ENCODE measurements at places on chromosomes 13 and 19.

DNA sequence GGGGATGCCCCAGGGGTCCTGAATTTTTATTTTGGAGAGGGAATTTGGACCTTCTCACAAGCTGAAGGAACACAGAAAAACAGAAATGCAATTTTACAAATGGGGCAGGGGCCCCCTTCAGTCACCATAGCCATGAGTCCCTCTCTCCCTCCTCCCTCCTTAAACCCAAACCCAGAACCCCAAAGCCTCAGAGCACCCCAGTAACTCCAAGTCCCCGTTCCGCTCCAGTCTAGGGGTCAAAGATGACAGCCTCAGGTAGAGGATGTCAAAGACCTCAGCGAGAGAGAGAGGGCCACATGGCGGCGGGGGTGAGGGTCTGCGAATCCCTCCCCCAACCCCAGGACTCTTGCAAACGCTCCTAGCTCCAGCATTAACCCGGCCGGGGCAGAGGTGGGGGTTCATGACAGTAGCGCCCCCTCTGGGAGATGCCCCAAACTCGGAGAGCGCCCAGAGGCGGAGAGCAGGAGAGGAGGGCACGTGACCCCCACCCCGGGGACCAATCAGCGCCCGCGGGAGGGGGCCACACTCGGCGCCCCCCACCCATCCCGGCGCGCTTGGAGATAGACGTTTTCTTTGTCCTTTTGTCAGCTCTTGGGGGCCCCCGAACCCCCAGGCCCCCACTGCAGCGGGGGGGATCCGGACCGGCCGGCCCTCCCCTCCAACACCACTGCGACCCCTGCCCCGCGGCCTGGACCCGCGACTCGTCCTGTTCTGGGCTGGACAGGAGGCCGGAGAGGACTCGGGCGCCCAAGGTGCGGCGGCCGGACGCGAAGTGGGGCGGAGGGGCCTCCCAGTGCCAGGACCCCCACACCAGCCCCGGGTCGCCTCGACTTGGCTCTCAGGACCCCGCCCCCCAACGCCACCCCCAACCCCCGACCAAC lies 20.8 kb upstream of the SEMA6B start:
- DNase-seq = no peak

GRCh38 chr13:46015366-46015765 lies 37.2 kb downstream of the ZC3H13 start:
- DNase-seq = no peak

GRCh38 chr13:46355088-46355468 lies 32.0 kb downstream of the RUBCNL start:
- no peak for DNase-seq

GRCh38 chr13:44974056-44974793 lies 15.0 kb downstream of the NUFIP1 start:
- DNase-seq = no peak

GRCh38 chr13:42041011-42041683 lies 7.3 kb upstream of the DGKH start:
- DNase-seq = peak; percentile 44

DNA sequence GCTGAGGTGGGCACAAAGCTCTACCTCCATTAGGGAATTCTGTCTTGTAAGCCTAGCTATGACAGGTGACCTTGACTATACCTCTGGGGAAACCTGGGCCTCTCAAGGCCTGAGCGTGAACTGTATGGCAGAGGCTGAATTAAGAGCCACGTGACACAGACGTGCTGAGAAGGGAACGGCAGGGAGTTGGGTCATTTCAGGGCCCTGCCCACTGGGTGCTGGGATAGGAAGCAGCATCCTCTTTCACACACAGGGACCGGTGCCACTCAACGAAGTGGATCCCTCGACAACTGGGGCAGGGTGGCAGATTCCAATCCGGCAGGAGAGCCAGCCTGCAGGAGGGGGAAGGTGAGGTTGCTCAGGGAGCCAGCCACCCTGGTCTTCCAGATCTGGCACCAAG lies 9.2 kb downstream of the ASF1B start:
- DNase-seq = no peak

DNA sequence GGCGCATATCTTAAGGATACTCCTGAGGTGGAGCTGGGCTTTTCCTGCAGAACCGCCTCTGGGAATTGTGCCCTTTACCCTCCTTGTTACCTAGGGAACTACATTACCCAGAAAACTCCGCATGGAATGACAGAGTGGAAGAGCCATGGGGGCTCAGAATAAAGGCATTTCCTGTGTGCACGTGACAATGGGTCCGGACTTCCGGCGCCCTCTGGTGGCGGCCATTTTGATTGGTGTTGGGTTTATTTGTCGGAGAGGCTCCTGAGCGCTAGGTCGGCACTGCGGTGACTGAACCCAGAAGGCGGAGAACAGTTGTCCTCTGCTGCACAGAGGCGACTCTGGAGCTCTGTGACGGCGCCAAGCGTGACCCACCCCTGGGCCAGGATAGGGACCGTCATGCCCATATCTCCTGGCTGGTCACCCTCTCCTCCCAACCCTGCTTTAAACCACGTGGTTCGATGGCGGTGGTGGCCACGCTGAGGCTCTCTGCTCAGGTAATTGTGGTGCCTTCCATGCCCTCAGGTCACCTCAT lies at the start of gene ZNF587B:
ZNF587B (plus strand) TSS at position 229 of the 532 bp plus-strand sequence; CDS start at position 459, 230 bp downstream.
- peak; percentile 13 for DNase-seq

- no peak for DNase-seq
Measured at GRCh38 chr19:38656171-38656981, 8.9 kb downstream of the ACTN4 start.

GRCh38 chr19:39792999-39793546 lies 14.4 kb downstream of the LEUTX start:
- peak; percentile 58 for DNase-seq

DNA sequence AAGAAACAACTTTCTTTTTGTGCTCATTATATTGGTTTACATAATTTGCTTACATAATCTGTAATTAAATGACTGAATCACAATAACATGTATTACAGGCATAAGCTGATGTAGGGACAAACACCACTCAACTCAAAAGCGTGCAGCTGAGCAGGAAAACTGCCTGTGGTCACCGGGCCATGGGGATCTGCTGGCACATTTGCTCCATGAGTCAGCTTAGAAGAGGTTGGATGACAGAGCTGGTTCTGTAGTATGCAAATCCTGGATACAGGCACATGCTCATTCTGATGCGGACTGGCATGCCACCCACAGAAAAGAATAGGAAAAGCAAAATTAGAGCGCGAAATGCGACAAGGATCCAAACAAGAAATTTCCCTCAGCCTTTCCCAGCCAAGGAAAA lies 128.6 kb downstream of the USP12 start:
- DNase-seq = no peak

- DNase-seq = no peak
Measured at GRCh38 chr19:5112175-5112574, 143.3 kb downstream of the KDM4B start.

DNA sequence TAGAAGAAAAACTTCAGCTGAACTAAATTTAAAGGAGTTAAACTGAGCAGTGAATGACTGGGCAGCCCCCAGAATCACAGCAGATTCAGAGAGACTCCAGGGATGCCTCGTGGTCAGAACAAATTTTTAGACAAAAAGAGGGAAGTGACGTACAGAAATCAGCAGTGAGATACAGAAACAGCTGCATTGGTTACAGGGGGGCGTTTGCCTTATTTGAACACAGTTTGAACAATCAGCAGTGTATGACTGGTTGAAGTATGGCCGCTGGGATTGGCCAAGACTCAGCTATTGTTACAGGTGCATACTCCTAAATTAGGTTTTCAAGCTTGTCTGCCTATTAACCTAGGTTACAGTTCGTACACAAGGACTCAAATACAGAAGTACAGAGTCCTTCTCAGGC lies 2.2 kb upstream of the SPRYD7 start:
- no peak for DNase-seq

GRCh38 chr13:93915269-93915809 lies 564.1 kb downstream of the DCT start:
- DNase-seq = no peak

DNA sequence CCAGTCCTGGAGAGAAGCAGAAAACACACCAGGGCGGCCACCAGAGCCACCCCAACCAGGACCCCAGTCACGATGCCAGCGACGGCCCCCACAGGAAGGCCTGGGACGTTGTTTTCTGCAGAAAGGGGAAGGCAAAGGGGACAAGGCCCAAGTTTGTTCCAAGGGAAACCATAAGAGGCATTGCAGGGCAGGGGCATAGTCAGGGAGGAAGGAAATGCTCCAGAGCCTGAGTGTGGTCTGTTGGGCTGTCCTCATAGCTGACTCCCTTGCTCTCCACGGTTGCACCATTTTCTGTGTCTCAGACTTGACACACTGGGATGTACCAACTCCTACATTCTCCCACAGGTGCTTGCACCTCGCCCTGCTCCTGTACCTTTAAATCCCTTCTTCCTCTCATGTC lies 5.2 kb downstream of the CEACAM4 start:
- no peak for DNase-seq

- DNase-seq = no peak
Measured at GRCh38 chr19:16942583-16942982, 53.8 kb downstream of the F2RL3 start.

- no peak for DNase-seq
Measured at GRCh38 chr19:29914933-29915332, 27.1 kb upstream of the URI1 start.

GRCh38 chr19:56933014-56933705 lies 92.6 kb upstream of the PEG3 start:
- DNase-seq = no peak

DNA sequence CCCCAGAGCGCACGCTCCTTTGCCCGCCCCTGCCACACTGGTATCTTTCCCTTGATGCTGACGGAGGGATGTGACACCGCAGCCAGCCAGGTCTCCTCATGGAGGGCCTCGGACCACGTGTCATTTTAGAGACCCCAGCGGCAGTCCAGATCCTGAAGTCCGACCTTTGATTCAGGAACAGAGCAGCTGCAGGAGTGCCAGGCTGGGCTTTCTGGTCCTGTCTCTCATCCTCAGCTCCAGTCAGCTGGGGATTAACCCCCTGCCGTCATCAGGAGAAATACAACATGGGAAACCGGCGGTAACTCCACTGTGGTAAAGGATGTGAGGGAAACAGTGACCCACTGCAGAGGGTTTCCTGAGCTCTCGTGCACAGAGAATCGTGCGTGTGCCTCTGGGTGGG lies 140.6 kb downstream of the SIPA1L3 start:
- no peak for DNase-seq

DNA sequence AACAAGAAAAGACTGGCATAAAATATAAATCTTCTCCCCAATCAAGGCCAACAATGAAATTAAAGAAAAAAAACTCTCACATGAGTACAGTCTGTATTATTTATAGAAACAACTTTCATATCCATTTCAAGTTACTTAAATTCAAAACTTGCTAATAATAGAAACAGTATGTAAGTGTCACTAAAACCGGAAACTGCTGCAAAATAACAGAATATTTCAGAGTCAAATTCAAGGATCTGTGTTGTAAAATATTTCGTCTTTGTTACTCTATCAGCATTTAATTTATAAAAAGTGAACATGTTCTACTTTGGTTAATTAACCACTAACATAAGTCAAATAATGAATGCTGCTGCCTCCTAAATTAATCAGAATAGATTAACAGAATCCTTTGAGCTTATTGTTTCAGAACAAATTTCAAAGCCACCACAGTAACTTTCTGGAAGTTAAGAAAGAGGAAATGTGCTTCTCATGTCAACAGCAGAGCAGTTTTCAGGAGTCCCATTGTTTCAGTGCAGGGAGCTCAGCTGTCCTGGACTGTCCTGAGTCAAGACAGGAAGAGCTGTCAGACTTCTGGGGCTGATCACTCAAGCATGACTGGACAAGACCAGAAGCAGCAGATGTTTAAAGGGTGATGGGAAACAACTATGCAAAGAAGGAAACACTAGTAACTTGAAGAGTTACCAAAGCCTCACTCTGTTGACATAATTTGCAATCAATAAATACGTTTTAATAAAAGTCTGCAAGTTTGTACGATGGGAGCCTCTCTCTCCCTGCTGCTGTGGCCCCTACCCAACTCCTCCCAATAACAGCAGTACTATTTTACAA lies 76.9 kb downstream of the FOXO1 start:
- DNase-seq = no peak

GRCh38 chr13:53447863-53448262 lies 419.2 kb downstream of the OLFM4 start:
- DNase-seq = no peak

DNA sequence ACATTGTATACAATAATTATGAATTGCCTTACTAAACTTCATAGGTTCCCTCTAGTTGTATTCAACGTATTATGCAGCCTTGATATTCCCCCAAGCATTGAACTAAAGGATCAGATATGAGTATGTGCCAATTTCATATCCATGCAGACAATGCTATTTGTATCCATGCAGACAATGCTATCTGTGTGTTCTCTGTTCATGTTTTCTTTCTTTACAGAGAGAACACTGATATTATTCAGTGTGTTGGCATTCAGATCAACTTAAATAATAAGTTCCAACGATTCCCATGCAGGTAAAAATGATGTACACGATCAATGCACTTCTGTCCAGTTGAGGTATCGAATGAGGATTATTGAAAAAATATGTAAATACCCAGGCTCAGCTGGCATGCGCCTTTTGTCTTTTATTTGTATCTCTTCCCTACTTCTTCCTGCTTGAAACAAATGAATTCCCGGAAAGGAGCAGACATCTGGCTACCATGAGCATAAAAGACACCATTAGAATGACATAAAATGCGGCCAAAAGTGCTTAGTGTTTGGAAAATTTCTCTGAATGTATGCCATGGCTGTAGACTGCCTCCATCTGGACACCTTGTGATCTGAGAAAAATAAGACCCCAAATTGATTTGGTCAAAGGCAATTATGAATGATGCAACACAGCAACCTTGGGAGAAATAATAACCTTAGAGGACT lies 731.5 kb downstream of the SLITRK1 start:
- DNase-seq = no peak

- no peak for DNase-seq
Measured at GRCh38 chr13:23472189-23472588, 38.7 kb upstream of the SACS start.

GRCh38 chr13:86051134-86052103 lies 252.2 kb upstream of the SLITRK6 start:
- DNase-seq = no peak

GRCh38 chr13:99605420-99606323 lies 104.4 kb downstream of the TM9SF2 start:
- DNase-seq = peak; percentile 35
